ENCODE measurements at places on chromosomes 13 and 19.
A peak's percentile ranks its signal among the peaks of the same experiment; 100 is the strongest.

DNA sequence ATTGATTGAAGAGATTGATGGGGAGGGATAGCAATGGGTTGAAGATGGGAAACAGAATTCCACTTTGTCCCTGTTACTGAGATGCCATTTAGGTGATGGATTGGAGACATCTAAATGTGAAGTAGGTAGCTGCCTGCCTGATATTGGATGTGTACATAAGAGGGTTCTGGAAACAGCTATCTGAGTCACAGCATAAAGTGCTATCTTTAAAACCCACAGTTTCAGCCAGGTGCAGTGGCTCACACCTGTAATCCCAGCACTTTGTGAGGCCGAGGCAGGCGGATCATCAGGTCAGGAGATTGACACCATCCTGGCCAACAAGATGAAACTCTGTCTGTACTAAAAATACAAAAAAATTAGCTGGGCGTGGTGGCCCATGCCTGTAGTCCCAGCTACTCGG is 72.6 kb downstream of the DNAJC3 start:
- no peak for DNase-seq

GRCh38 chr19:50537306-50537685 is 23.6 kb upstream of the ASPDH start:
- DNase-seq: no peak

DNA sequence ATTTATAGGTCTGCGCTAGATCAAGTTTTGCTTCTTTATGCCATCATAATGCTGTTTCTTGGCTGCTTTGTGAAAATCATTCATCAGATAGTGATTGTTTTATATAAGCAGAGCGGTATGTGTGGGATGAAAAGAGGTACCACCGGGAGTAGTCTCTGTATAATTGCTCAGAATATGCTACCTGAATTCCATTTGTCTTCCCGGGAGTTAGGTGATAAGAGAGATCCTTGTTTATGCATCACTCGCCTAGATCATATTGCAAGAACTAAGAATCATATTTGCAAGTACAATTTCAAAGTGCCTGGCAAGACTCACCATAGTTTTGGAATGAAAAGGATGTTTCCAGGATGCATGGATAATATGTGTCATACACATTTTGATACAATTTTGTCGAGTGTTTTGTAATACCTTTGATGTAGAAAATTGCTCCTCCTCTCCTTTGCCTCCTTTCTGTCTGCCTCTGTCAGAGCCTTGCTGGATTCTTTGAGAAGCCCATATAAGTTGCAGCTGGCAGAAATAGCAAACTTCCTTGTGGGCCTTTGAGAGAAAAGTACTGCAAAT is 1306.0 kb upstream of the SLC10A2 start:
- no peak for DNase-seq

DNA sequence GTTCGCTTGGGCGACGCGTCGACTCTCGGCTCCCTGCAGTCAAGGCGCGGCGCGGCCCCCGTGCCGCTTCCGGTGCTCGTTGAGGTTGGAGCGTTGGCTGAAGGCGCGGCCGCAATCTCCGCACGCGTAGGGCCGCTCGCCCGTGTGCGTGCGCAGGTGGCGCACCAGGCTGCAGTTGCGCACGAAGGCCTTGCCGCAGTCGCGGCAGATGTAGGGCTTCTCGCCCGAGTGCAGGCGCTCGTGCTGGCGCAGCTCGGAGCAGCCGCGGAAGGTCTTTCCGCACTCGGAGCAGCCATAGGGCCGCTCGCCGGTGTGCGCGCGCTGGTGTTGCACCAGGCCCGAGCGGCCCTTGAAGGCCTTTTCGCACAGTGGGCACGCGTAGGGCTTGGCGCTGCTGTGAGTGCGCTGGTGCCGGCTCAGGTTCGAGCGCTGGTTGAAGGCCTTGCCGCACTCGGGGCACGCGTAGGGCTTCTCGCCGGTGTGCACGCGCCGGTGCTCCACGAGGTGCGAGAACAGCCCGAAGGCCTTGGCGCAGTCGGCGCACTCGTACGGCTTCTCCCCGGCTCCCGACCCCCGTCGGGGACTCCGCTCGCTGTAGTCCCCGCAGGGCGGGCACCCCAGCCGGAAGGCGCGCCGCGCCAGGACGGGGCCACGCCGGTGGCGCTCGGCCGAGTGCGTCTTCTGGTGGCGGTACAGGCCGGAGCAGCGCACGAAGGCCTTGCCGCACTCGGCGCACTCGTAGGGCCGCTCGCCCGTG is 5.3 kb upstream of the ZNF497 start:
- DNase-seq: no peak

DNA sequence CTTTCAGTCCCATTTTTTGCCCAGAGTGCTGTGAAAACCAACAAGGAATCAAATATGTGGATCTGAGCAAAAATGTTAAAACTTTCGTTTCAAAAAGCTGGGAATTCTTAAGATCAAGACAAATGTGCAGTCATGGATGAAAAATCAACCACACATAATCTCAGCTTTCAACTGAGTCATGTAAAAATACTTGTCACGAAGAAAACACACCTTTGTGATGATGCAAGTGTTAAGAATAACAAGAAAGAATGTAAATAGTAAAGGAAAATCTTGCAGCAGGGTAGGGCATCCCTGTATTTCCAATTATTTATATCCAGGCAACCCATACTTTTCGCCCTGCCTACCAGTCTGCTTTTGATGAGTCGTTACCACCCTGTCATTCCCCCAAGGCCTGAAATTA is 27.4 kb upstream of the DCLK1 start:
- no peak for DNase-seq

- DNase-seq: no peak
These were observed 90.0 kb downstream of the TNFRSF19 start for GRCh38 chr13:23660249-23660648.

DNA sequence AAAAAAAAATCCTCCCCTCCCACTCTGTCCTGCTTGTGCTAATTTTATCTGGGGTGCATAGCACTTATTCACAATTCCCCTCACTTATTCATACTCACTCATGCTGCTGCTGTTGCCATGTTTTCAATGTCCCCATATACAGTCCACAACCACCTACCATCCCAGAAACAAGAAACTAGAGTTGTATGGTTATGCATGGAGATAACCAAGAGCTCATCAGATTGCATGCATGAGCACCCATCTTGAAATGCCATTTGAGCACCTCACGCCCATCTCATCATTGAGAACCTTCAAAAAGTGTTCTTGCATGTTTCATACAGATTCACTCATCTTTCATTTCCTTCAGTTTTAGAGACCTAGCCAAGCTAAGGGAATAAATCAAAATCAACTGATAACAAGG is 15.1 kb upstream of the N4BP2L2 start:
- no peak for DNase-seq

- peak; percentile 75 for DNase-seq
These were observed 5.5 kb downstream of the ZBTB7A start for GRCh38 chr19:4061178-4061682.

DNA sequence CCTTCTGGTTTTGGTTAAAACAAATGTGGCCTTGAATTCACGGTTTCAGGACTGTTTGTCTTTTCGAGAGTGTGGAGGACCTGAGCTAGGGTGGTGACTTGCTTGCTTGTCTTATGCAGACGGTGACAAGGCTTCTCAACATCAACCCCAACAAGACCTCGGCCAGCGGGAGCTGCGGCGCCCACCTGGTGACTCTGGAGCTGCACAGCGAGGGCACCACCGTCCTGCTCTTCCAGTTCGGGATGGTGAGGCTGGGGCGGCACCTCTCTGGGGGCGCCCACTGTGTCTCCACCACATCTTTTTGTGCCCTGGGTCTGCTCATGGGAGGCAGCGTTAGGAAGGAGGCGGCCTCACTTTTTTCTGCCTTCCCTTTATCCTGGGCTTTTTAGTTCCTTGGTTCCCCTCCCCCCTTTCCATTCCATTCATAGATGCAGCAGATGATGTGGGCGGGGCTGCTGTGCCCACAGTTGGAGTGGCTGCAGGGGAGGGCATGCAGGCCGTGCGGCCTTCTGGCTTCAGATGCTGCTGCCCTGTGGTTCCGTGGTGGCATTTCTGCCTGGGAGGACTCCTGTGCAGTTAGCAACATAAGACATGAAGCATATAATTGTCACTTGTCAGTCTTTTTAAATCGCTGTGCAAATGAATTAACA is 23.3 kb downstream of the LAMP1 start:
- DNase-seq: no peak

DNA sequence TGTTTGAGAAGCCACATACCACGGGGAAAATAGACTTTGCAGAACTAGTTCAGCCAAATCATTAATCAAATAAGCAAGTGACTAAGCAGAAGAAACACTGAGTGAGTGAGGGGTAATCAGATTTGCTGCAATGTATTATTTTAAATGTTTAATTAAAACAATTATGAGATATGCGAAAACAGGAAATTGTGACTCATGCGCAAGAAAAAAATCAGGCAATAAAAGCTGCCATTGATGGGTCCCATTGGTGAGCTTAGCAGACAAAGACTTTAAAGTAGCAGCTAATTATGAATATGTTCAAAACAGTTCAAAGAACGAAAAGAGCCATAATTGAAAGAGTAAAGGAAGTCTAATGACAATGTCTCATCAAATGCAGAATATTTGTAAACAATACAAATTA is 644.1 kb downstream of the GPC5 start:
- DNase-seq: no peak

DNA sequence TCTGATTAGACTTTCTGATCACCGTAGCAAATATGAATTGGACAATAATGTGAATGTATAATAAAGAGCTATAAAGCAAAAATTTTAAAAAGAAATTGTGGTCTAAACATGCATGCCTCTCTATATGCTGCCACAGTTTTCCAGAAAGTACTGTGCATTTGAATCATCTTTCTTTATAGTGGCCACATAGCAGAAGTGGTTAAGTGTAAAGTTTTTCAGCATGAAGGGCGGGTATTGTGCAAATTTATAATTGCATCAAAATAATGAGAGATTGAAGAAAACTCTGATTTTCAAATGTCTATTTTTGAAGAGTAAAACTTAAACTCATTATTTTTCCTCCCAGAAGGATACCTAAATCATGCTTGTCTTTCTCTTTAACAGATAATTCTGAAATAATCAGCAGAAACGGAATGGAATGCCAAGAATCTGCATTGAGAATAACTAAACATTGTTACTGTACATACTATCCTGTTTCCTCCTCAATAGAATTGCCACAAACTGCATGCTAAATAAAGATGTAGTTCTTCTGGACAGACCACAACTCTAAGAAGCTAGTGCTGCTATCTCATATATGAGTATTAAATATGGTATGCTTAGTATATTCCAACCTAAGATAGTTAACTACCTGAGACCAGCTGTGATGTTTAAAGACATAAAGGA is 42.9 kb upstream of the RAP2A start:
- no peak for DNase-seq

GRCh38 chr19:39126312-39127187 is 964 bp downstream of the PAK4 start:
- peak; percentile 81 for DNase-seq

DNA sequence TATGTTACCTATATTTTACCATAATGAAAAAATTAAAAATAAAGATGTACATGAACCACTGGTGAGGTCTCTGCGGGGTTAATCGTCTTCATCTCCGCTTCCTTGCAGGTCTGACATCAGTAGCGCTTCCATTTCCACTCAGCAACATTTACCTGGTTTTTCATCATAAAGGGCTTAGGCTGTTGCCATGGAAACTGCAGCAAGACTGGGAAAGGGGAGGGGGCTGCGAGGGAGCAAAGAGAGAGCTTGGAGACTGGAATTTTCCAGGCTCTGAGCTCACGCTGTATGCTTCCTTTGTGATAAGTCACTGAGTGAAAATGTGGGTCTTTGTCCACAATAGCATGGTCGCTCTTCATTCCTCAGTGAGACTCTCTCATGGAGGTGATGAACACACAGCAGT is 136.6 kb upstream of the USP29 start:
- no peak for DNase-seq

DNA sequence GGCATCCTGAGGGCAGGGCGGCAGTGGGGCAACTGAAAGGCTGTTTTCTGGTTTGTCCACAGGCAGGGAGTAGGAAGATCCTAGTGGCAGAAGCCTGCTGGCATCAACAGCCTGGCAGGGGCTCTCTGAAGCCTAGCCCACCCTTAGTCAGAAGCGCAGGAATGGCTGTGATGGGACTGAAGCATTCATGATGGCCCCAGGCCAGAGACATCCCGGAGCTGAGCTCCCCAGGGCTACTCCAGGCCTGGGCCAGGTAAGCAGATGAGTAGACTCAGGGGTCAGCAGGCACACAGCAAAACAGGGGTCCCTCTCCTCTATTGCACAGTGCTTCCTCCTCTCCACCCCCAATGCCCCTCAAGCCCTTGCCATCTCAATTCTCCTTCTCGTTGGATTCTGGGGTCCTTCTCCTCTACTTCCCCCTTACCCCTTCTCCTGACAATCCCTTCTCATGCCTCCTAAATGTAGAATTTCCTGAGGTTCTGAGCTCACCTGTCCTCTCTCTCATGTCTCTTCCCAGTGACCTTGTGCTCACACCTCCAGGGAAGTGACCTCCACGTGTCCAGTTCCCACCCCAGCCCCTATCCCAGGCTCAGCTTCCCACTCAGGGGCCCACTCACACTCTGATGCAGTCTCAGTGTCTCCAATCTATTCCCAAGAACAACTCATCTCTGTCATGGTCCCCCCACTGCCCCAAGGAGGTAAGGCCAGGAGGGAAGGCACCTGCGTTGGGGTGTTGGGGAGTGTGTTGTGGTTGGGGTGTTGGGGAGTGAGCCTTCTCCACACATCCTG is 158.7 kb upstream of the ZNF507 start:
- DNase-seq: no peak

DNA sequence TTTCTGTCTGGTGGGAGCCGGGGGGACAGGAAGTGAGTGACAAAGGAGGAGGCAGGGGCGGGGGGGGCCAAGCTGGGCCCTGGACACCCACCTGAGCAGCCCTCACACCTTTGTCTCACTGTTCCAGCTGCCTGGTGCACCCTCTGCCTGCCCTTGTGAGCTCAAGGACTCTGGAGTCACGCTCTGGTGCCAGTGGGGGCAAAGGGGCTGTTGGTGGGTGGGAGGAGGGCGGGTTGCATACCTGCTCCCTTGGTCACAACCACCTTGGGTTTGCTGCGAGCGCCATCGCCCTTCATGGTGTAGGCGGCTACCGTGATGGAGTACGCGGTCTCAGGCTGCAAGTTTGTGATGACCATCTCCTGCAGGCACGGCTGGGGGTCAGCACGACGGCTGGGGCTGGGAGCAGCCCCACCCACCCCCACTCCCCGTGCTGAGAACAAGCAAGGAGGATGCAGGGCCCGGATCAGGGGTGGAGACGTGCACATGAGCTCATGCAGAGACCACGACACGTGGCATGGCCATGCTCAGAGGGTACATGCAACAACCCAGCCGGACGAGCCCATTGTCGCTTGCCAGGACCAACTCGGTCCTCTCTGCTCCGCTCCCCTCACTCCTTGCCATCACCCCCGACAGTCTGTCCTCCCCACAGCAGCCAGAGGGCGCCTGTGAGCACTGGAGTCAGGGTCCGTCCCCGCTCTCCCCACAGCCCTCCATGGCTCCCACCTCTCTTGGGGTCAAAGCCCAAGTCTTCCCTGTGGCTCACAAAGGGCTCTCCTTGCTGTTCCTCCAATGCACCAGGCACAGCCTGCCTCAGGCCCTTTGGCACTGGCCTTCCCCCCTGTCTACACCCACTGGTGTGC is 114.9 kb downstream of the PTPRS start:
- peak; percentile 4 for DNase-seq

- DNase-seq: peak; percentile 37
These were observed 13.9 kb downstream of the FCHO1 start for GRCh38 chr19:17765069-17765618.

GRCh38 chr19:3760871-3761361 is 576 bp downstream of the APBA3 start:
- DNase-seq: no peak
